ENCODE measurements at places on chromosomes 2 and 18.

DNA sequence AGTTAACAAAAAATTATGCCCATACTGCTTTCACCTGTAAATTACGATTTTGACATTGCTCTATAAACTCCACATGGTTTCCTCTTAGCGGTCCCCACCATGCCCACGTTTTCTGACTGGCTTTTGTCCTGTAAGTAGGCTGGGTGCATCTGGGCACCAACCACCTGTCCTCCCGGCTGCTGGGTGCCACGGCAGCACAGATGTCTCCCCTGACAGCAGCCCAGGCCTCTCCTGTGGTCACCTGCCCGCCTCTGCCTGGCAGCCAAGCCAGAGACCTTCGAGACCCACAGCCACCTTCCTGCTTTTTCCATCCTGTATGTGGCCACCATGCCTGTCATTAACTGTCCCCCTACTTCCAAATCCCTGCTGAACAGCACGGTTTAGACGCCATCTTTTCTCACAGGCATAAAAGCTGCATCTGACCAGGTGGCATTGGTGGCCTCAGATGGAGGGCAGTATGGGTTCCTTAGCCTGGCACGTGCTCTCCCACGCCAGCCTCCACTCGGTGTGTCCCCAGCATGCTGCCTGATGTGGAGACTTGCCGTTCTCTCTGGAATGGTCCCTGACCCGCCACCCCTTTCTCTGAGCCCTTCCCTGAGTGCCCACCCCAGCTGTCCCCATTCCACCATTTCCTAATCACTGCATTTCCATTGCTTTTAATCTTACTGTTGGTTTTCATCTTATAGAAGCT is 18.9 kb downstream of the SNORC start:
- DNase-seq = no peak
- H3K36me3 ChIP-seq = no peaks in the 10 kb centered on the region
- no peaks in the 10 kb centered on the region for H3K4me1 ChIP-seq
- no peak overlapping the region for H3K4me3 ChIP-seq
- no peak overlapping the region for H3K27ac ChIP-seq

GRCh38 chr18:58828399-58829121 is 36.1 kb upstream of the ZNF532 start:
- peaks cover 42% of the 10 kb centered on the region for H3K27me3 ChIP-seq
- DNase-seq = no peak
- no peak overlapping the region for H3K4me3 ChIP-seq
- H3K27ac ChIP-seq = no peak overlapping the region

DNA sequence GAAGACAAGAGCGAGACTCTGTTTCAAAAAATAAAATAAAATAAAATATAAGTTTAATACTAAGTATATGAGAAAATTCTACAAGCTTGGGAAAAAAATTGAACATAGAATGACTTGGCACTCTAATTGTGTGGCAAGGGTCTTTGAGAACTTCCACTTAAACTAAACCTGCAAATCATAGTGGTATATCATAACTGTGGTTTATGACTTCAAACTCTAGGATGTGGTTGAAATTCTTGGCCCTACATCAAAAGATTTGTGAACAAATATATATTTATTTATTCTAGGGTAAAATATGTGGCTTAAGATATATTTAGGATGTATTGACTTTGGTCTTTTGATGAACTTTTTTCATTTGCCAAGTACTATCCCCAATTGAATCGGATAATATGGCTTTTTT is 3.1 kb upstream of the FAM171B start:
- peaks cover 36% of the 10 kb centered on the region for H3K27me3 ChIP-seq
- no peak overlapping the region for H3K27ac ChIP-seq
- H3K36me3 ChIP-seq = peaks cover 1% of the 10 kb centered on the region
- peaks cover 10% of the 10 kb centered on the region for H3K4me1 ChIP-seq

DNA sequence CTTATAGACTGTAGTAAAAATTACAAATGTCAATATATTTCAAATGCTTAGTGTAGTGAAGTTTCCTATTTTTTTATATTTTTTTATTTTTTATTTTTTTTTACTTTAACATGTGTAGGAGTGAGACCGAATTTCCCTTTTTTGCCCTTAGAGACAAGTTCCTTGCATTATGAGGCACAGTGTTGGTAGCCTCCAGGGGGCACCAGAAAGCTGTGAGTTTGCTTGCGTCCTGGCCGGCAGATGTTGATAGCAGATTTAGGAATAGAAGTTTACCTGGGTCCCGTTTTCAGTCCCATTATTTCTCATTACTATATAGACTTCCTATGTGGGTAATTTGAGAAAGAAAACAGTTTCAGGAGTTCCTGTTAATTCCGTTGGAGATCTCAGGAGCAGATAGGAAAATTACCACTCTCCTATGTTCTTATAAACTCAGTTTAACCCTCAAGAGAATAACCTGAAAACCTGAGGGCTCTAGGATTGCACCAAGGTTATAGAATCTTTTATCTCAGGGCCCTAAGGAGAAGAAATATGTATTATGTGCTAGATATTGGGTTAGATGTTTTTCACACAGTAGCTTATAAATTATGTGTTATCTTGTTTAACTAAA is 157.5 kb upstream of the SESTD1 start:
- H3K4me1 ChIP-seq = no peaks in the 10 kb centered on the region
- no peaks in the 10 kb centered on the region for H3K27me3 ChIP-seq
- no peaks in the 10 kb centered on the region for H3K36me3 ChIP-seq

- no peaks in the 10 kb centered on the region for H3K27me3 ChIP-seq
- DNase-seq = no peak
- H3K4me1 ChIP-seq = no peaks in the 10 kb centered on the region
- no peak overlapping the region for H3K27ac ChIP-seq
- H3K4me3 ChIP-seq = no peak overlapping the region
- peaks cover 2% of the 10 kb centered on the region for H3K36me3 ChIP-seq
Measured at GRCh38 chr18:56709463-56709862, 58.3 kb downstream of the WDR7 start.

GRCh38 chr18:28114472-28114871 is 62.5 kb downstream of the CDH2 start:
- no peak for DNase-seq
- no peaks in the 10 kb centered on the region for H3K4me1 ChIP-seq
- no peaks in the 10 kb centered on the region for H3K27me3 ChIP-seq
- no peak overlapping the region for H3K27ac ChIP-seq
- no peak overlapping the region for H3K4me3 ChIP-seq
- no peaks in the 10 kb centered on the region for H3K36me3 ChIP-seq

GRCh38 chr18:74856928-74857327 is 259.3 kb downstream of the ZNF407 start:
- no peak overlapping the region for H3K27ac ChIP-seq
- H3K27me3 ChIP-seq = no peaks in the 10 kb centered on the region
- H3K36me3 ChIP-seq = peaks cover 2% of the 10 kb centered on the region
- H3K4me3 ChIP-seq = no peak overlapping the region
- no peak for DNase-seq

All from central memory CD8-positive, alpha-beta T cell (primary cell).